Activated gamma-delta T cell (primary cell): ENCODE measurements at places on chromosomes 1 and 21.

DNA sequence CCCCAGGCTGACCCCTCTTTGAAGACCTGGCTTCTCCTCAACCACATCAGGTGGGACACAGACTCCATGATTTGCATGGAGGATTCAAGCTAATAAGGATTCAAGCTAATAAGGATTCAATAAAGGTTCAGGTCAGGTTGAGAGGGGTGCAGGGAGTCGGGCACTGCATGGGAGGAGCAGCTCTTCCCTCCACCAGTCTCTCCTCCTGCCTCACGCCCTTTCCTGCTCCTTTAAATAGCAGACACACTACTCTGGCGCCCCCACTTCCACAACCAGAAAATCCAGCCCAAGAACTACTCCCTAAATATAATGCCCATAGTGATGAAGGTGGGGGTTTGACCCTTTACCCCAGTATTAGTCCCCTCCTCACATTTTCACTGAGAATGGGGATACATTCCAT is 7.1 kb downstream of the MEX3A start:
- DNase-seq, result no peak

DNA sequence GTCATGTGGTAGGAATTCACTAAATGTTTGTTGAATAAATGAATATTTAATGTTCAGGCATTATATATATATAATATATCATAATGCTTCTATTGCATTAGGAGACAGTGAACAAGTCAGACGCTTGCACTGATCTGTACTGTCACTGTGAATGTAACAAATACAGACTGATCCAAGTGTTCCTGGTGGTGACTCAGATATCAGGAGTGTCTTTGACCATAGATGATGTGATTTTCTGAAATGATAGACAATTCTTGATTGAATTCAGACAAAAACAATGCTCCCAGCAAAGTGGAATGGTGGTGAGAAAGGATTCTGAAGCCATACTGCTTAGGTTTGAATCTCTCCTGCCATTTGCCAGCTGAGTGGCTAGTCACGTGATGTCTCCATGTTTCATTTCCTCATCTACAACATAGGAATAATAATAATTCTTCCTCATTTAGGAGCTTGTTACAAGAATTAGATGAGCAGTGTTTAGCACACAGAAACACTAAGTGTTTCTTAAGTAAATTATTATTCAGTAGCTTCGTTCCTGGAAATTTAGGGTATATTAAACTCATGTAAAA is 71.0 kb downstream of the OLFML2B start:
- DNase-seq, result no peak

- DNase-seq, result no peak
Measured at GRCh38 chr1:235415008-235415904, 48.0 kb downstream of the TBCE start.

- DNase-seq, result no peak
Measured at GRCh38 chr1:109979489-109980091, 5.0 kb upstream of the AHCYL1 start.

GRCh38 chr1:228178737-228179684 is 13.4 kb downstream of the IBA57 start:
- DNase-seq, result no peak

GRCh38 chr1:204199579-204199978 is 3.3 kb upstream of the KISS1 start:
- DNase-seq, result no peak

- no peak for DNase-seq
Measured at GRCh38 chr1:202107321-202107761, 15.4 kb upstream of the GPR37L1 start.

DNA sequence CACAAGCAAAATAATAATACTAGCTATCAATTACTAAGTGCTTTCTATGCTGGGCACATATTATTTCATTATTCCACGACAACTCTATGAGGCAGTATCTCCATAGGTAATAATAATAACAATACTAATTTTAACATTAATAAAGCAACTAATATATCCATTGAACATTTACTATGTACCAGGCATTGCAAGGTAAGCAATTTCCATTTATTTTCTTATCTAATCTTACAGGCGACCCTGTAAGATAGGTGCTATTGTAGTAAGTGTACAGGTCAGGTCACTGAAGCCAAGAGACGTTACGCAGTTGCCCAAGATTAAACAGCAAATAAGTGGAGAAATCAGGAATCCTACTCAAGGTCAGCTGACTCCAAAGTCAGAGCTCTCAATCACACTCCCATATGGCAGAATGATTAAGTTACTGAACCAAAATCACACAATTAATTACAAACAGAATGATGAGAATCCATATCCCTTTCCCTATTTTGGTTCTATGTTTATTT is 198.4 kb downstream of the SLC45A1 start:
- no peak for DNase-seq

- DNase-seq, result no peak
Measured at GRCh38 chr1:27545876-27546275, 55.9 kb upstream of the WASF2 start.

DNA sequence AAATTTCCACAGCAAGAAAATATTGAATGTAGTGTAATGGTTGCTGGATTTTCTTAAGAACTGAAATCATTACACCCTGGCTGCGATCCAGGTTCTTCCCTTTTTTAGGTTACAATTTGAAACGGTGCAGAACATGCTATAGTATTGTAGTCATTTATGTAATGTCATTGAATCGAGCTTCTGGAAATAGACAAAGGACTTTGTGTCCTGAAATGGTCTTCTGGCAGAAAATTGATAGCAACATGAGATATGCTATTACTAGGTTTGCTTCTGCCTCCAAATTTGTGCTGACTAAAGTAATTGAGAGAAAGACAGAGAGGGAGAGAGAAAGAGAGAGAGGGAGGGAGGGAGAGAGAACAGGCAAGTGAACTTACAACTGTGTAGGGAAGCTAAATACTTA is 146.2 kb upstream of the NFIA start:
- no peak for DNase-seq
